ENCODE measurements at places on chromosomes 2 and 18.

DNA sequence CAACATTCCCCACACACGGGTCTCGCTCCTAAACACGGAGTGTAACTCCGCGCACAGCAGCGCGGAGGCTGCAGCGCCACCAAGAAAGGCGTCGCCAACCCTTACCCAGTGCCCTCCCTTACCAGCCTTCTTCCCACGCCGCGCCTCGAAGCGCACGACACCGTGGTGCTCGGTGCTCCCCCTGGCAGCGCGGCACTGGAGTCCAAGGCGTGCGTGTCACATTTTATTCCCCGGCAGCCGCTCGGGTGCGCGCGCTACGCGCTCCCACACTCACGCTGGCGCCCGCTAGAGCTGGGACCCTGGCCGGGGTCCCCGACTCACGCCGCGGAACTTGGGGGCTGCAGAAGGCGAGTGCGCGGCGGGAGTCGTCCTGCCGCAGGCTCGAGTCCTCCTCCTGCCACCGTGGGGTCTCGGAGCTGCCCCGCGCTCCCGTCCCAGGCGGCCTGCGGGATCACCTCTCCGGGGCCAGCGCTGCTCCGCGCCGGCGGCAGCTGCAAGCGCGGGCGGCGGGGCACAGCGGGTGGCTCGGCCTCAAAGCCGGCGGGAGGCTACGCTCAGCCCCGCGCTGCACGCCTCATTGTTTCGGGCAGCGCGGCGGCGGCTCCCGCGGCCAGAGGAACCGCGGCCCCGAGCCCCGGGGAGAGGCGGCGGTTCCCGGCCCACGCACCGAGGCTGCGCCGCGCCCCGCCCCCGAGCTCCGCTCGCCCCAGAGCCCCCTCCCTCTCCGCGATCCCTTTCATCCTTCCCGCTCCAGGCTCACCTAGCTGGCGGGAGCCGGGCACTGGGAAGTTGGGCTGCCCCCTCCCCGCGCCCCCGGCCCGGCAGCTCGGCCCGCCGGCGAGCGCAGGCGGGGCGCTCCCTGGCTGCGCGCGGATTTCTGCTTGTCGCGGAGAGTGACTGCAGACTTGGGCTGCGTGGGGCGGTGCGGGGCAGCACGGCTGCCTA is at the start of gene ST6GAL2:
Gene ST6GAL2, minus strand, starts transcription at position 197 of the 945 bp plus-strand sequence. CDS start 42,190 bp downstream, outside the sequence.
- DNase-seq = no peak

DNA sequence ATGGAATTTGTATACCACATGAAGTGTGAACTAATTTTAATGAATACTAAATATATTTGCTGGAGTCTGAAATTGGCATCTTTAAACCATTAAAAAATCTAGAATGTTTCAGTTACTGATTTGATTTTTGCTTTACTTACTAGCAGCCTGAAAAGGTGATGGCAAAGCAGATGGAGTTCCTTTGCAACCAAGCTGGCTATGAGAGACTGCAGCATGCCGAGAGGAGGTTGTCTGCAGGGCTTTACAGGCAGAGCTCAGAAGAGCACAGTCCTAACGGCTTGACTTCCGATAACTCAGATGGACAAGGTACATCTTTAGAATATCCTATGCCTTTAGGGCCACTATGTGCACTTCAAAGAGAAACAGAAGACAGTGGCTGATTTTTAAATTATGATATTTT is 36.5 kb downstream of the NAB1 start:
- no peak for DNase-seq

DNA sequence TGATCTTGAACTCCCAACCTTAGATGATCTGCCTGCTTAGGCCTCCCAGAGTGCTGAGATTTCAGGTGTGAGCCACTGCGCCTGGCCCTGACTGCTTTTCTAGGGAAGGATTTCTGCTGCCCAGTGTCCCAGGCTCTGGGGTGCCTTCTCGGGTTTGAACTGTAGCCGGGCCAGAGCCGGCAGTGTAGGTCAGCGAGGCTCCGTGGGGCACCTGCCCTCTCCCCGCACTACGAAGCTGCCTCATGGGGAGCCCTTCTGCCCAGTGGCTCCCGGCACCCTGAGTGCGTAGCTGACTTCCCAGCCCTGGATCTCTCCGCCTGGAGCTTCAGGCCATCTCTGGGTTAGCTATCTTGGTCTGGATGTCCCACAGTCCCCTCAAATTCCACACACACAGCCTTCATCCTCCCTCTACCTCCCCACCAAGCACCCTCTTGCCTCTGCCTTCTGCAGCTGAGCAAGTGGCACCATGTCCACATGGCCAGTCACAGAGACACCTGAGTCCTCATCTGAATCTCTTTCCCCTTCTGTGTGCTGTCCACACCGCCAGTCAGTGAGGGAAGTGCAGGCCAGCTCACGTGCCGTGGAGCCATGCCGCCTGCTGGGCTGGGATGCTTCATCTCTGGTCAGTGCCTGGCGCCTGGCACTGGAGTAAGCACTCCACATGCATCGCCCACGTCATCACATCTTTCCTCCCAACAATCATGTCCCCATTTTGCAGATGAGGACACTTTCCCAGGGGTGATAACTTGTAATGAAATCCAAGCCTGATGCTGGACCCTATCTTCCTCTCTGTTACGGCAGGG is 69.2 kb downstream of the EDAR start:
- no peak for DNase-seq

GRCh38 chr2:191933307-191934105 is 86.6 kb upstream of the CAVIN2 start:
- no peak for DNase-seq

DNA sequence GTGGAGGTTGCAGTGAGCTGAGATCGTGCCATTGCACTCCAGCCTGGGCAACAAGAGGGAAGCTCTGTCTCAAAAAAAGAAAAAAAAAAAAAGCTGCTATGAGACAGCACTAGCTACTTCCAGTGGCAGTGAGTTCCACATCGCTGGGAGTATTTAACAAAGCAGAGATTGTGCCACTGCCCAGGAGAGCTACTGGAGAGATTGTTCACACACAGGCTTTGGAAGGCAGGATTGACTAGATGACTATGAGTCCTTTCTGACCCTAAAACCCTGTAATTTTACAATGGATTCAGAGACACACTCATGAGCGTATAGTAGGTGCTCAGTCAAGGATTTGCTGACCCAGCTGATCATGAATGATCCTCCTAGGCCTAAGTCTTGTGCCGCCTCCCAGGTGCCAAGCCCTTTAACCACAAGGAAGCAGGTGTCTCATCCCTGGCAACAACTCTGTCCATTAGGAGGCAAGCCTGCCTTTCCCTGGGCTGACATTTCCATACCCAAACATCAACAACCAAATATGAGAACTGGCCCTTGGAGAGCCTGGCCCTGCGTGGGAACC is 45.0 kb upstream of the ODC1 start:
- DNase-seq = no peak

All from nucleus accumbens (tissue), 56 donors.